ENCODE measurements at places on chromosomes 7 and 10. TPM values are rescaled to one million over a fixed set of nuclear protein-coding genes. Genes with fewer than 3 reads are reported as not detected.

GRCh38 chr7:104039363-104039762 lies 49.9 kb upstream of the RELN start:
- DNase-seq: no peak

C7orf33 gene
- not detected for total RNA-seq

DNA sequence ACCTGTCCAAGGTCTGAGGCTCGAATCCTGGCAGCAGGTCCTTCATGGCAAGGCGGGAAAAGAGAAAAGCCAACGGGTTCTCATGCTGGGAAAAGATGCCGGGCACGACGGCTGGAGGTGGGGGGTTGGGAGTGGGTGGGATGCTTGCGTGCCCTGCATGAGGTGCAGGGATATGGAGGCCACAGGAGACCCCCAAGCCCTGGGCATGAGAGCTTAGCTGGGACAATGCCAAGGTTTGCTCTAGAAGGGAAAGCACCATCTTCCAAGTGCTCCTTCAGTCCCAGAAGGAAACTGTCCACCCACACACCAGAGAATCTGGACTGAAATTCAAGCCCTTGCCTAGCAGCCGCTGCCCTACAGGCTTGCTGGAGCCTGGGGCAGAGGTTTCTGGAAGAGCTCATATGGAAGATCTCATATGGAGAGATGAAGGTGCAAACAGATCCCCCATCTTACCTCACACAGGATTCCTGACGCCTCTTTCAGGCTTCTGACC lies 64.3 kb downstream of the ZRANB1 start:
- no peak for DNase-seq

GRCh38 chr7:23136216-23136615 lies 30.6 kb downstream of the KLHL7 start:
- DNase-seq: no peak

Measured in SK-MEL-5 (cell line).